ENCODE measurements at places on chromosomes 6 and 20.

GRCh38 chr6:122740936-122741335, 38.6 kb upstream of the FABP7 start:
- no peak for DNase-seq

GRCh38 chr6:71082033-71082650, 125.3 kb upstream of the B3GAT2 start:
- DNase-seq, result no peak

DNA sequence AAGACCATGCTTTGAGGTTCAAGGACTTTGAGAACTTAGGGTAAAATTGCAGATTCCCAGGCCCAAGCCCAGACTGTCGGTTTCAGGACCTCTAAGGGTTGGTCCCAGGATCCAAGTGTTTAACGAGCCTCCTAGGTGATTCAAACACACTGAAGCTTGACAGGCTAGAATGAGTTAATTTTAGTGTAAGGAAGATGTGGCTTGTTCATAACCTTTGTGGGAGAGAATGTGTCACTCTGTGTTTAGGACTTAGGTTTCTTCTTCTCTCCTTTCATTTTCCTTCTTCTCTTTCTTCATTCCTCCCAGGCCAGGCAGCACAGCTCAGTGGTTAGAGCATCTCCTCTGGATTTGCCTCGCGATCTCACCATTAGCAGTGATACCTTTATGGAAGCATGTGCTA, 104.8 kb upstream of the KCNG1 start:
- no peak for DNase-seq

GRCh38 chr6:43035495-43036194, 14.2 kb downstream of the RRP36 start:
- DNase-seq, result no peak

GRCh38 chr6:1703923-1704322, 94.2 kb downstream of the FOXC1 start:
- no peak for DNase-seq

DNA sequence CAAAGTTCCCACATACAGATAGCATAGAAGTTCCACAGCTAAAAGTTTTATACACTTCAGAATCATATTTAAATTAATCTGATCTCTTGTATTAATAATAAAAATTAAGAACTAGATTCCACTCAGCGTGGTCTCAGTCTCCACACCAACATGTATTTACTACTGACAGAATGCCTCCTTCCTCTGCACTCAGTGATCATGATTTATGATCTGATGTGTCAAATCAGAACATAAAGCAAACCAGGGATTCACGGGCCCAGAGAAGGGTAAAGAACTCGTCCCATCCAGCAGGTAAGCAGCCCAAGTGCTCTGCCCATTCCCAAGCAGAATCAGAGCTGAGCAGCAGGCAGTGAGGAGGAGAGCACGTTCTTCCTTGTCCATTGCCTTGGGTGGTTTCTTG, 14.2 kb upstream of the ATRN start:
- no peak for DNase-seq

DNA sequence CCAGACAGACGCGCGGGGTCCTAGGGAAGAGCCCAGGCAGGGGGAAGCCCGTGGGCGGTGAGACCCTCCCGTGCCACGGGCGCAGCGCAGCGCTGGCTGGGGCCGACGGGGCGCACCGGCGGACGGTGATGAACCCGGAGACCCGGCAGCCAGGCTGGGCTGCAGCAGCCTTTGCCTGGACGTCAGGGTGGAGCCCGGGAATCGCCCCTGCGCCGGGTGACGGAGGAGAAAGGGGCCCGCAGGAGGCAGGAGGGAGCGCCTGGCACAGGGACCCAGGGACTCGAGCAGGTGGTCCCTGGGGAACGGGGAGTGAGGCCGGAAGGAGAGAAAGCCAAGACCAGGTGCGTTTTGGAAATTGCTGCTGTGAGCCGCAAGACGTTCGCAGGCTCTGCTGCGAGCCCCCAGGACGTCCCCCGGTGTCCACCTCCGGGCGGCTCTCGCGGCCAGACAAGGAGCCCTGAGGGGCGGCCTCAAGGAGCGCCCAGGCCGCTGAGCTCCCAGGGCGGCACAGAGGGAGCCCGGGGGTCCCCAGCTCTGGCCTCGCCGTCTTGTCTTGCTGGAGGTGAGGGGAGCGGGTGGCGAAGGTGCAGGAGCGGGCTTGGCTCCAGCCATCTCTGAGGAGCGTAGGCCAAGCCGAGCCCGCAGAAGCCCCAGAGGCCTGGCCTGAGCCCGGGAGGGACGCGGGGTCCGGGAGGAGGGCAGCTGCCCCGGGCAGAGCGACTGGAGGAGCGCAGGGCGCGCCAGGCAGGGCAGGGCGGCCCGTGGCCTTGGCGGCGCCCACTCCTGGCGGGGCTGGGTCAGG, 191.2 kb upstream of the PDE10A start:
- DNase-seq, result no peak

GRCh38 chr6:42269974-42270510, 52.4 kb upstream of the MRPS10 start:
- DNase-seq, result no peak

- no peak for DNase-seq
These were observed 114.7 kb upstream of the PRL start for GRCh38 chr6:22411376-22412105.

GRCh38 chr6:74853991-74854390, 351.9 kb downstream of the COL12A1 start:
- no peak for DNase-seq

GRCh38 chr6:160073272-160073671, 48.3 kb upstream of the SLC22A1 start:
- no peak for DNase-seq

DNA sequence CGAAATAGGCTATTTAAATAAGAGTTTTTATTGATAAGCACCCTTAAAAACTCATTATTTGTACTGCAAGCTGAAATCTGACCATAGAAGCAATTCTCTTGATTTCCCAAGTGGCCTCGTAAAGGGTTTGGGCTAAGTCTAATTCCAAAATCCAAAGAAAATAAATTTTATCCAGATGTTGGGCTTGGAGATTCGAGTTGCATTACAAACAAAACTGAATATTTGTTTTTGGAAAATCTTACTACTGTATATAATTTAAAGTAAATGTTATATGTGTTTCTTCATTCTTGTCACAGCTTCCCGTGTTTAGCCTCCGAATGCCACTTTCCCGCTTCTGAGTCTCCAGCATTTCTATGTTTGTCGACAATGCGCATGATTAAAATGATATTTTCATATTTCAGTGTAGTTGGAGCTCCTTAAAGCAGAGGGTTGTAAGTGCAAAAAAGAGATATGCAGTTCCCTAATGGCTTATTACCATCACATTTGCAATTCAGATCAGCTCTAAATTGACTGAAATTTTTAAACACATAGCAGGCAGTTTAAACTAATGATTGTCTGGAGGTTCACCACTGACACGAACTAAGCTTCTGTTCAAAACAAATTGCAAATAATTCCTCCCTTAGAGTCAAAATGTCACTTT, 47.0 kb downstream of the PRL start:
- no peak for DNase-seq

GRCh38 chr6:134502614-134503549, 185.0 kb upstream of the SGK1 start:
- DNase-seq, result no peak

DNA sequence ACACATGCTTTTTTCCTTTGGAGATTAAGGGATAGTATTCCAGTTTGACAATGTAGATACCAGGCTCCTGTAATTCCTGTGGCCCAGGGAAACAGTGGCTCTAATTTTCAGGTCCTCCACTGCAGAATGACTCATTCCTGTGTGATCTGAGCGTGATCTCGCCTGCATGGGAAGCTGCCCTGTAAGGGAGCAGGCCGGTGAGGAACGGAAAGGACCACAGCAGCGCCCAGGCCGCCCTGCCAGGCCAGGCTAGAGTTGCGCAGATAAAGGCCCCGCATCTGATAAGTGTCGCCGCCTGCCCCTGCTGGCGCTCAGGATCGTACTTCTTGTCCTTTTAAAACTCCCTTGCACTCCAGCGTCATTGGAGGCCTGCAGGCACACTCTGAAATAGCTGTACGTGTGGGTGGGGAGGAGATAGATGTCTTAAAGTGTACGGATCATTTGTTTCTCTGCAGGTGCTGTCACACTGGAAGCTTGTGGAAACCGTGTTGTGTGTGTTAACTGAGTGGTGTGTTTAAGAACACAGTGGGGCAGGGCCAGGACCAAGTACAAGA, 60.7 kb downstream of the SYNJ2 start:
- no peak for DNase-seq

DNA sequence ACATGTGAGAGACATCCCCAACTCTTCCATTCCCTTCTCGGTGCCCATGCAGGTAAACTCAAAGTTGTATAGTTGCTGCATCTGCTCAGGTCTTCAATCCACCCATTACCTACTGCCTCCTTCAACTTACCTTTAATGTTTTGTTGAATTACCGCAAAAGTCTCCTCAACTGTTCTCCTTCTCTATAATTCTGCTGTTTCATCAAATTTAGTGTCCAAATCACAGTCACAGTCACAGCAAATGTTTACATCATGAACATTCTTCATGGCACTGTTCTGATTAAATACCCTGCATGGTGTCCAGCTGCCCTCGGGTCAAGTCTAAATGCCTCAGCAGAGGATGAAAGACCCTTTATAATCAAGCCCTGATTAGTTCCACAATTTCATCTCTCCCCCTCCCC, 130.1 kb downstream of the IPCEF1 start:
- no peak for DNase-seq

DNA sequence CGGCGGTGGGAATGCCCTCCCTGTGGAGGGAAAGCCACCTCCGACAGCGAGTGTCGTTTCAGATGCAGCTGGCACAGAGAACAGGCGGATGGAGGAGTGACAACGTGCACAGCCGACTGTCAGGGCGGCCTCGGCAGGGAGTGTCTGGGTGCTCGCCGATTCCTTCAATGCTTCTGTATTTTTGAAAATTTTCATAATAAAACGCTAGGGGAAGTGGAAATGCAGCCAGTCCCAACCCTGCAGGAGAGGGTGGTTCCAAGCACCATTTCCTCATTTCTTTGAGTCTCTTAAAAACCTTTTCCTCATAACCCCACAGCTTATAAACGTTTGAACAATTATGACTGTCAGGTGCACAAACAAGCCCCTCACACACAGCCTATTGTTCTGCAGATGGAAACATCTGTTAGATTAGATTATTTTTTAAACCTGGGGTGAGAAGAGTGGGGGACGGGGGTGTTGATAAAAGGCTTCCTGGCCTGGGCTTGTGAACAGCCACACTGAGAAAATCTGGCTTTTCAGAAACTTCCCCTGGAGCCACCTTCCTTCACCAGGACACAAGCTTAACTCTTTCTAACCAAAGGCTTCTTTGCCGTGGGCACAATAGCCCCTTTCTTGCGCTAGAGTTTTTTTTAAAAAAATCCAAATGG, 228.9 kb downstream of the ANKRD60 start:
- DNase-seq, result no peak

GRCh38 chr6:165835410-165835851, 172.4 kb upstream of the PDE10A start:
- DNase-seq, result no peak

DNA sequence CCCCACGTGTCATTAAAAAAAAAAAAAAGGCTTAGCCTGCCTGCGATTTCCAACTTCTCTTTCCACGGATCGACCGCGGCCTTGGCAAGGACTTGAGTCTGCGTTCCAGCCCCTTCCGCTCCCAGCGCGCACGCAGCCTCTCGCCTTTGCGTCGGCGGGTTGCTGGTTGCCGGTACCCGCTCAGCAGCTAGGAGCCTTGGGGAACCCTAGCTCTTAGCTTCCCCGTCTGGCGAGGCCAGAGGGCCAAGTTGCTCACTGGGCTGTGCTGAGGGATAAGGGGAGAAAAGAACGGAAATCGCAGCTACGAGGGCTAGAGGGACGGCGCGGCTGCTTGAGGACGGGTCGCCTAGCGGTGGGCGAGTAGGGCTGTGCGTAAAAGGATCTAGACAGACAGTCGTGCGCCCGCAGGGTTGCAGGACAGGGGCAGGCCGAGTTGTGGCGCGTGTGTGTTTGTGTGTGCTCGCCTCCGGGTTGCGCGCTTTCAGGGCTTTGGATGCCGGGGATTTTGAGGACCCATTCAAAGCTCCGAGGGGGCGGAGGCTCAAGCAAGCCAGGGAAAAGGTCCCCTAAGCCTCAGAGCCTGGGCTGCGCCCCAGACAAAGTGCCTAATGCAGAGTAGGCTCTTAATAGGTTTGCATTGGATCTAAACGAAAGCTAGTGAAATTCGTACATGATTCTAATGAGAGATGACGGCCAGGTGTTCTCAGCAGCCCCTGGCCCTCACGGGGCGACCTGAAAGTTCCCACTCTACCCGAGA, 40.5 kb upstream of the OSTM1 start:
- DNase-seq, result no peak

DNA sequence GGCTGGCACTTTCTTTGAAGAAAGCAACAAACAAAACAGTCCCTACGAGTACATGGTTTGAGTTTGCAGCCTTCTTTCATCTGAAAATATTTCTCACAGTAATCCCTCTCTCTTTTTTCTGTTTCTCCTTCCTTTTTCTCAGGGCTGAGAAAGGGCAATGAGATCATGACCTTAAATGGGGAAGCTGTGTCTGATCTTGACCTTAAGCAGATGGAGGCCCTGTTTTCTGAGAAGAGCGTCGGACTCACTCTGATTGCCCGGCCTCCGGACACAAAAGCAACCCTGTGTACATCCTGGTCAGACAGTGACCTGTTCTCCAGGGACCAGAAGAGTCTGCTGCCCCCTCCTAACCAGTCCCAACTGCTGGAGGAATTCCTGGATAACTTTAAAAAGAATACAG, 80.7 kb upstream of the CLDN20 start:
- no peak for DNase-seq
